ENCODE measurements at places on chromosomes 3 and 15. TPM values are rescaled to one million over a fixed set of nuclear protein-coding genes. Genes with fewer than 3 reads are reported as not detected.

Gene TP63
- not detected for total RNA-seq

Gene OR5K2
- not detected for total RNA-seq

GRCh38 chr3:196624067-196624790 is 15.3 kb upstream of the NRROS start:
- no peak for DNase-seq

DNA sequence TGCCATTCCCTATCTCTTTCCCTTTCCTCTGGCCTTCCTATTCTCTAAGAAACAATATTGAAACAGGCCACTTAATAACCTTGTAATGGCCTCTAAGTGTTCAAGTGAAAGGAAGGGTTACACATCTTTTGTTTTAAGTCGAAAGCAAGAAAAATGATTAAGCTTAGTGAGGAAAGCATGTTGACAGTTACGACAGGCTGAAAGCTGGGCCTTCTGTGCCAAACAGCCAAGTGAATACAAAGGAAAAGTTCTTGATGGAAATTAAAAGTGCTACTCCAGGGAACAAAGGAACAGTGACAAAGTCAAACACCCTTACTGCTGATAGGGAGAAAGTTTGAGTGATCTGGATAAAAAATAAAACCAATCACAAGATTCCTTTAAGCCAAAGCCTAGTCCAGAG is 54.2 kb downstream of the SENP2 start:
- DNase-seq: no peak

Gene UNC13C
- total RNA-seq: 1.5 TPM

- DNase-seq: no peak
Measured at GRCh38 chr3:16072420-16073110, 101.9 kb upstream of the GALNT15 start.

DNA sequence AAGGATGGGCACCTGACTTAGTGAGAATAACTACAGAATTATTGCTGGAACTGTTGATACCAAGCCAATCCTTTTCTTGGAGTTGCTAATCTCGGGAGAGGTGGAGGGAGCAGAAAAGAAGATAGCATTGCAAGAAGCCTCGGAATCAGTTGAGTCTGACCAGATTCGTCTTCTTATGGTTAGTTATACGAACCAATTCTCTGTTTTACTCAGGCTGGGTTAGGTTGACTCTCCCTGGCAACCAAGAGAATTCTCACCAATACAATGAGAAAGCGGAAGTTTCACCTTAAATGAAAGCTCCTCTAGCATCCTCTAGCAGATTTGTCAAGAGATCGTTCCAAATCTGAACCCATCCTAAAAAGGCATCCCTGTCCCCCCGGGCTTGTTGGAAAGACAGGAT is 43.5 kb upstream of the UBE2E1 start:
- no peak for DNase-seq

DNA sequence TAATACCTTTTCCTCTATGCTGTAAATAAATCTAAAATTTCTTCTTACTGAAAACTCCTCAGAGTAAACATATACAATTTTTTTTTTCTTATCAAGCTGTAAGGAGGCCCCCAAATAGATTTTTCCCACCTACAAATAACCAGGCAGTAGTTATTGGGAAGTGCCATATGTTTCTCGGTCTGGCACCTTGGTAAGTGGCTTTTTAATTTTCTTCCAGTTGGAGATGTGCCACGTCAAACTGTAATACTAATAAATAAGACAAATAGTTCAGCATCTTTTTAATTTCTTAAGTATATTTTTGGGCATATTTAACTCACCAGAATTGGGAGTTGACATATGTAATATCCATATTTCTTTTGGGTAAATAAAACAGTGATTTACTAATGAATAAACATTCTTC is 346.3 kb downstream of the DIPK2A start:
- no peak for DNase-seq

Measured in neural crest cell (in vitro differentiated cells).